Fibroblast of the aortic adventitia (primary cell): ENCODE measurements at places on chromosomes 12 and 14. TPM values are rescaled to one million over a fixed set of nuclear protein-coding genes. Genes with fewer than 3 reads are reported as not detected.

Gene IFI27
- 20.2 and 78.2 TPM in 2 replicates for total RNA-seq

Gene SDSL
- total RNA-seq = 1.9 and 5.9 TPM in 2 replicates

Gene FOXN3
- total RNA-seq = 35.3 and 39.4 TPM in 2 replicates

Gene KCTD10
- total RNA-seq = 90.9 and 91.7 TPM in 2 replicates

Gene CPM
- total RNA-seq = 0.08 and 17.1 TPM in 2 replicates

Gene NOXRED1
- 0.09 TPM in 1 of 2 replicates, not detected in the other for total RNA-seq

Gene ADCY4
- 1.2 and 6.3 TPM in 2 replicates for total RNA-seq

Gene CRIP1
- total RNA-seq = 9.4 and 28.4 TPM in 2 replicates

DNA sequence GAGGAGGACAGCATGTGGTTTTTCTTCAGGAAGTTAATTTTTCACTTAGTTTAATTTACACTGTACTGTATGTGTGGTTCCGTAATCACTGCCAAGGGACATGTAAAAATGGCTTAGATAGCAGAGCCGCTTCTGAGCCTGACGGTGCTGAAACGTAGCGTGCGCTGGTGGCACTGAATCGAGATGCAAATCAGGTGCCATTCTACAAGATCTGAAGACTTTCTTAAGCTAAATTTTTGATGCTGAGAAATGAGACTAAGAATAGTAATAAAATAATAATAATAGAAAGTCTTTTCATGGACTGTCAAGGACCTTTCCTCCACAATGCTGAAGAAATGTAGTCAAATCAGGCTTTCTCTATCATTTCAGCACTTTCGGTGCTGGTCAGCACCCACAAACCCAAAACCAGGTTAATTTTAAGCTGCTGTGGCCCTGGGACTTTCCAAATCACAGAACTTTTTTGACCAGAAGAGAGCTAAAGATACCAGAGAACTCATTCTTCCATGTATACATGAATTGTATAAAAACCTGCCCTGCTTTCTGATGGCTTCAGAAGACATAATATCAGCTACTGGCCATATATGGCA is 183.3 kb upstream of the LMO3 start:
- DNase-seq = no peak

DNA sequence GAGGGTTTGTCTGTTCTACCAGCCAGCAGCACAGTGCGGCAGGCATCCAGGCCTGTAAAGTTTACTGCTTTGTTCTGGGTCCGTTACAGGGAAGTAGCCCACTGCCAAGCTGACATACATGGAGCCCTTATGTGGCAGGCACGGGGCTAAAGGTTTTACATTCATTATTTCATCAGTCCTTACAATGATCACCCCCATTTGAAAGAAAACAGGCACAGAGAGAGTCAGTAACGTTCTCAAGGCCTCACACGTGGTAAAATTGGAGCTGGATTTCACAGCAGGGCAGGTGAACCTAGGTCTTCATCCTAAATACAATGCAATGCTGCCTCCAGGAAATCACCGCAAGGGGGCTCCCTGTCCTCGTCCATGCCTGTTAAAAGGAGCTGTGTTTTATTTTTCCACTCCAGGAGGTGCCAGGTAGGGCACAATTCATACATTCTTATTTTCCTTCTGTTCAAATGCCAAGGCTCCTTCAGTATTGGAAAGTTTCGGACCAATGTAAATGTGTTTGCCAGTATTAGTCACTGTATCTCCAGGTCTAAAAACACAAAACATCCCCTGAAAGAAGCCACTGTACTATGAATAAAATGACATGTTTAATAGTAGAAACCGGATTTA is 172.2 kb upstream of the GZMB start:
- peak; percentile 65 for DNase-seq

GRCh38 chr14:39621223-39621622 is 189.0 kb upstream of the FBXO33 start:
- DNase-seq = no peak

DNA sequence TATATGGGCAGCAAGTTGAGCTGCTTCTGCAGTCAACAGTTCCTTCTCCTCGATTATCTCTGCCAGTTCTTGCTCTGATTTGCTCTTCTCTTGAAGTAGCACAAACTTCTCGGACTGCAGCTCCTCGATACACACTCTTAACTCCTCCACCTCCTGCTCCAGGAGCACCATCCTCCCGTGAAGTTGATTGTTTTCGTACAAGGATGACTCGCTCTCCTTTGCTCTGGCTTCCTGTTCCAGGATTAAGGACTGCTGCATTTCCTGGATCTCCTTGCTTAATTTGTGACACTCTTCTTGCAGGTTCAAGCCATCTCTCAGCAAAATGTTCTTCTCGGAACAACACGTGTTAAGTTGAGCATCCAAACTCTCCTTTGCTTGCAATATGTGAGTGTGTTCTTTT is 56.2 kb upstream of the VPS33A start:
- no peak for DNase-seq

DNA sequence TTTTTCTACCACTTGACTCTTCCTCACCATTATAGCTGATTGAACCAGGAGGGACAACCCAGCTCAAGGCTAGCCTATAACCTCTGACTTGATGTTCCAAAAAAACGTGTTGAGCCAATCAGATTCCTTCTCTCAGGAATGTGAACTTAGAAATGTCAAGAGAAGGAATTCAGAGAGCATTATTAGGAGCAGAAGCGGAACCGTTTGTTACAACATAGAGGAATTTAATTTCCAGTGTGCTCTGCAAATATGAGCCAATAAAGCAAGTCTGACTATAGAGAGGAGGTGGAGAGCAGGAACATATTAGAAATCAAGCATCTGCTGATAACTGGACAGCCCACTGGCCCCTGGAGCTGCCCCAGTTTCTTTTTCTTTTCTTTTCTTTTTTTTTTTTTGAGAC is 15.3 kb upstream of the PELI2 start:
- DNase-seq = no peak

- DNase-seq = no peak
Measured at GRCh38 chr12:41486718-41487117, 298.6 kb downstream of the PDZRN4 start.

- no peak for DNase-seq
Measured at GRCh38 chr14:35847636-35848035, 21.5 kb downstream of the BRMS1L start.

GRCh38 chr14:71623939-71624338 is 308.3 kb upstream of the RGS6 start:
- no peak for DNase-seq

GRCh38 chr12:89353188-89353822 is 1.0 kb upstream of the DUSP6 start:
- no peak for DNase-seq

- DNase-seq = peak; percentile 57
Measured at GRCh38 chr14:60757567-60758002, 23.0 kb downstream of the MNAT1 start.

DNA sequence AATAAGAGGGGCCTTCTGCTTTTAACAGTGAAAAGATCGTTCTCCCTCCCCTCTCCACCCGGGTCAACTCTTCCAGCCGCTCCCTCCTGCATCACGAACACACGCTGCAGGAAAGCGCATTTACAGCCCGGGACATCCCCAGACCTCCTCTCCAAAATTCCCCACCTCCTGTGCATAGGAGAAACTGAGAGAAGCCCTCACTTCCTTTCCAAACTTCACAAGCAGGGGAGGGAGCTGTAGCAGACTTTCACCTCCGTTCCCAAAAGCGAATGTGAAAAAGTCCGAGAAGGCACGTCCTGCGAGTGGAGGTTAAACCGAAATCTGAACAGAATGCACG is 513 bp downstream of the BCAT1 start:
- DNase-seq = peak; percentile 66

DNA sequence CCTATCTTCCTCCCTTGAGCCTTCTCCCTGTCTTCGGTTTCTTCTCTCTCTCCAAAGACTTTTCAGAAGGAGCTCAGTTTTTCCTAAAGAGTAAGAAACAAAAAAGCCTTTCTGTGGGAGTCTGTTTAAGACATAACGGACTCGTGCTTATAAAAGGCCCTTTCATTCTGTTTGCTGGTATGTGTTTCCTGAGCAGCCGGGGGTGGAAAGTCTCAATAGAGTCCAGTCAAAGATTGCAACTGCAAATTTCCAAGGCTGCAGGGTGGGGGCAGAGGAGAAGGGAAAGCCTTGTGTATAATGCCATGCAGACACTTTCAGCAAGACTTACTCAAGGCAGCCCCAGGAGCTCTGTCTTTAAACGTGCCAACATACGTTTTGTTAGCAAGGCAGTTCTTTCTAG is 62.2 kb downstream of the GNG2 start:
- no peak for DNase-seq

GRCh38 chr12:27896419-27896990 is 76.0 kb downstream of the PTHLH start:
- no peak for DNase-seq

- no peak for DNase-seq
Measured at GRCh38 chr14:75646762-75647161, 13.9 kb downstream of the ERG28 start.

GRCh38 chr14:28143316-28143715 is 623.3 kb upstream of the FOXG1 start:
- DNase-seq = no peak

- DNase-seq = peak; percentile 56
Measured at GRCh38 chr12:120381752-120382419, 12.9 kb upstream of the MSI1 start.

GRCh38 chr12:43786899-43787693 is 19.0 kb downstream of the TWF1 start:
- DNase-seq = peak; percentile 28

DNA sequence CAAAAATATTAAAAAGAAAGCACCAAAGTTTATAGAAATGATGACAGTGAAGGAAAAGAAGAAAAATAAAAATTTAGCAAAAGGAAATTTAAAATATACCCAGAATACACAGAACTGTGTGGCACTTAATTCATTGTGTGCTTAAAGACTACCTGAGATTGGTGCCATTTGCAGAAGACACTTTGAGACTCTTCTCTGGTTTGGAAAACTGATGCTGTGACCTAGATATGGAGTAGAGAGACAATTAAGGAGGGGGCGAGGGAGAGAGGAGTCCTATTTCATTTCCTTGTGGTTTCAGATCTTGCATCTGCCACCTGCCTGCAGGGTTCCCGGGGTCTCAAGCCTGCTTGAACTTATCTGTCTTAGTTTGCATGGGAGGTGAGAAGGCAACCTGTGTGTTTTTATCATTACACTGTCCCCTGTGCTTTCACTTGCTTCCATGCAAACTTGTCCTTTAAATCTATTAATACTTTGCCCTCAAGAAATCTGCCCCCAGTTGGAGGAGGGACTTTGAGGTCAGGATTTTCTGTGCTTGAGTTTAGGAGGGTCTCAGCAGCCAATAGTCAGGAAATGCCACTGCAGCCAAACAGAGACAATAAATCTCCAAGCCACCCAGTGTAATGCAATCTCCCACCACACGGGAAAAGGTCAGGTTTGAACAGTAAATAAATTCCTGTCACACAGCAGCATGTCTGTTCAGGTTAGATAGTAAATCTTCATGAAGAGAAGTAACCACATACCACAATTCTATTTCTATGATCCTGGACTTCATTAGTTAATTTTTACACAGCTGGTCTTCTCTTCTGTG is 119.4 kb downstream of the CAND1 start:
- DNase-seq = no peak

DNA sequence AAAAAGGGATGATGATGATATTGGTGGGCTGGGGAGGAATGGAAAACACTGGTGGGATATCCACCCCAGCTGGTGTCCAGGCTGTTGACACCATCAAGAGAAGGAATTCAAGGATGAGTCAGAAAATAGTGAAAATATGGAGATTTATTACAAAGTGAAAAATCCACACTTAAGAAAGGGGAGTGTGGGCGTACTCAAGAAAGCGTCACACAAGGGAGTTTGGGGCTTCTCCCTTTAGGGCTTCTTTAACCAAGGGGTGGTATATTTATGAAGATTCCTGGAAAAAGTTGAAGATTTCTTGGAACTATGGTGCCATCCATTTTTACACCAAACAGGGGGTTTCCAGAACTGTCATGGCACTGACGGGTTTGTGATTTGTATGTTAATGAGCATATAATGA is 63.1 kb upstream of the ARID2 start:
- no peak for DNase-seq

GRCh38 chr14:35895256-35895655 is 69.1 kb downstream of the BRMS1L start:
- DNase-seq = no peak

DNA sequence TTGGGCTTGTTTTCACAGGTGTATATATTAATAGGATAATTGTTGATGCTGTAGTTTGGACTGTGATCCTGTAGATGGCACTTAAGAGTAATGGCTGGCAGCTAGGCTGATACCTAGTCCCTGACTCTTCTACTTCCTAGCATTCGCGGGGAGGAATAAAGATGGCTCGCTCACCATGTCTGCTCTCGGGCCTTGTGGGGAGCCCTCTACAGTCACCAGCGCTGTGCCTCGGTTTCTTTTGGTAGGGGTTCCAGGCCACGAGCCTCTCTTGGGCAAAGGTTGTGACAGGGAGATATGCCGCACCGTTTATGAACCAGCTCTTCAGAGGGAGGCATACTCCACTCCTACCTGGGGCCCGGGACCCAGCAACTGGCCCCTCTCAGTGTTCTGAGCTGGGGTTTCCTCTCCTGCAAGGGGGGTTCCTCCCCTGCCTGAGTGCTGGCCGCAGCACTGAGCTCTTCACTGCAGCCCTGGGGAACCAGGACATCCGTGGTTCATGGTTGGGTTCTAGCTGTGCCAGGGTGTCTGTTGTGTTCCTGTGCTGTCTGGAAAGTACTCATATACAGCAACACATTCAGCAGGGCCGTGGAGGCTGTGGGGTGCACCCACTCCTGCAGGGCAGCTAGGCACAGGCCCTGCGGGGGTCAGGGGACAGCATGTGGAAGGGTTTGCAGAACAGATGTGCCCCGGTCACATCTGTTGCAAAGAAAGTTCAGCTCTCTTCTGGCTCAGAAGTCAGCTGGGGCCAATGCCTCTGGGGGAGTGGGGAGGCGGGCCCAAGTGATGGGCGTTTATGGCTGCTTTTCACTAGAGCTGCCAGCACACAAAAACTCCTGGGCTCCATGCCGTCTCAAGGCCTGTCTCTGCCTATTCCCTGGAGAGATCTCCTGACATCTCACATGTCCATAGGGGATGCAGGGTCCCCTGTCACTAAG is 147.9 kb downstream of the PPFIA2 start:
- peak; percentile 2 for DNase-seq
